NCI-H1930 (cell line): ENCODE measurements at places on chromosomes 6 and 20.

DNA sequence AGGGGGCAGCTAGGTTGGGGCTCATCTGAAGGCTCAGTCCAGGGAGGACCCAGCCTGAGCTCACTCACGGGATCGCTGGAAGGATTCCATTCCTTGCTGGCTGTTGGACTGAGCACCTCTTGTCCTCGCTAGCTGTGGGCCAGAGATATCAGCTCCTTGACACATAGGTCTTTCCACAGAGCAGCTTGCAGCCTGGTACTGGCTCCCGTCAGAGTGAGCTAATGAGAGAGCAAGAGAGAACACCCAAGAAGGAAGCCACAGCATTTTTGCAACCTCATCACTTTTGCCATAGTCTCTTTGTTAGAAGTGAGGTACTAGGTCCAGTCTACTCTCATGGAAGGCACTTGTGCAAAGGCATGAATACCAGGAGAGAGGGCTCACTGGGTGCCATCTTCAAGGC is 179.9 kb downstream of the CDC5L start:
- no peak for DNase-seq

GRCh38 chr20:8547035-8547650 is 415.1 kb downstream of the PLCB1 start:
- no peak for DNase-seq

DNA sequence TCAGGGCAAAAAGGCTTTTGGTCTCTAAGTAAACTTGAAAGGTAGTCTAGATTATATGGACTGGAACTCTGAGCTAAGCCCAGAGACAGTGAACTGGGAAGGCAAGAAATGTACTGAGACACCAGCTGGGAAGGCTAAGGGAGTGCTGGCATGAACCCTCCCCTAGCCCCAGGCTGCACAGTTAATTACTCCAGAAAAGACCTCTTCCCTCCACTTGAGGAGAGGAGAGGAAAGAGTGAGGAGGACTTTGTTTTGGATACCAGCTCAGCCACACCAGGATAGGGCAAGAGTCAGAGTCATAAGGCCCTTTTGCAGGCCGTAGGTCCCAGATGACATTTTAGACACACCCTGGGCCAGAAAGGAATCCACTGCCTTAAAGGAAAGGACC is 84.1 kb upstream of the GJE1 start:
- no peak for DNase-seq

GRCh38 chr20:16747291-16747811 is 807 bp upstream of the OTOR start:
- DNase-seq = no peak

- no peak for DNase-seq
Measured at GRCh38 chr6:25927178-25927577, 3.3 kb downstream of the SLC17A2 start.

DNA sequence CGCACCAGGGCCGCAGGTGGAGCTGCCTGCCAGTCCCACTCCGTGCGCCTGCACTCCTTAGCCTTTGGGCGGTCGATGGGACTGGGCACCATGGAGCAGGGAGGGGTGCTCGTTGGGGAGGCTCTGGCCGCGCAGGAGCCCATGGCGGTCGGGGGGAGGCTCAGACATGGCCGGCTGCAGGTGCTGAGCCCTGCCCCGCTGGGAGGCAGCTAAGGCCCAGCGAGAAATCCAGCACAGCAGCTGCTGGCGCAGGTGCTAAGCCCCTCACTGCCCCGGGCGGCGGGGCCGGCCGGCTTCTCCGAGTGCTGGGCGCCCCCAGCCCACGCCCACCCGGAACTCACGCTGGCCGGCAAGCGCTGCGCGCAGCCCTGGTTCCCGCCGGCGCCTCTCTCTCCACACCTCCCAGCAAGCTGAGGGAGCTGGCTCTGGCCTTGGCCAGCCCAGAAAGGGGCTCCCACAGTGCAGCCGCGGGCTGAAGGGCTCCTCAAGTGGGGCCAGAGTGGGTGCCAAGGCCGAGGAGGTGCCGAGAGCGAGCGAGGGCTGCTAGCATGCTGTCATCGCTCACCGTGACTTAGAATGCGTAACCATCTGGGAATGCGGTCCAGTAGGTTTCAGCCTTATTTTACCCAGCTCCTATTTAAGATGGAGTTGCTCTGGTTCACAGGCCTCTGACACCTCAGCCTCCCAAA is 77.3 kb downstream of the C6orf52 start:
- DNase-seq = no peak

- DNase-seq = no peak
Measured at GRCh38 chr20:888057-888456, 28.1 kb downstream of the ANGPT4 start.

DNA sequence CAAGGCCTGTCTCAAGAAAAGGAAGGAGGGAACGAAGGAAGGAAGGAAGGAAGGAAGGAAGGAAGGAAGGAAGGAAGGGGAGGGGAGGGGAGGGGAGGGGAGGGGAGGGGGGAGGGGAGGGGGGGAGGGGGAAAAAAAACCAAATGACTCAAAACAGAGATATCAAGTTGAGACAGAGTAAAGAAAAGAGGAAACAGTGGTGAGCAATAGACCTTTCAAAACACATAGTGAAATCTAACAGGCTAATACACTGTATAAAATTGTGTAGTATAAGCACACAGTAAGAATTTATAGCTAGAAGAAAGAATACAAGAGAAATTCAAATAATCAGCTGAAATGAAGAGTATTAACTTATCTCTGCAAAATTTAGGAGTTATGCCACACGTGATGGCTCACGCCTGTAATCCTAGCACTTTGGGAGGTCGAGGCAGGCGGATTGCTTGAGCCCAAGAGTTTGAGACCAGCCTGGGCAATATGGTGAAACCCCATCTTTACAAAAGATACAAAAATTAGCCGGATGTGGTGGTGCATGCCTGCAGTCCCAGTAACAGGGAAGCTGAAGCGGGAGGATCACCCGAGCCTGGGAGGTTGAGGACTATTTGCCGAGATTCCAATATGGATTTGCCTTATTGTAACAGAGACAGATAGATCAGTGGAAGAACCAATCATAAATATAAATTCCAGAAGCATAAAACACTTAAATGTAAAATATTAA is 123.2 kb downstream of the PRND start:
- DNase-seq = no peak

- no peak for DNase-seq
Measured at GRCh38 chr6:16399158-16399557, 160.8 kb downstream of the GMPR start.

GRCh38 chr6:88166493-88167351 is 575 bp upstream of the CNR1 start:
- DNase-seq = no peak

DNA sequence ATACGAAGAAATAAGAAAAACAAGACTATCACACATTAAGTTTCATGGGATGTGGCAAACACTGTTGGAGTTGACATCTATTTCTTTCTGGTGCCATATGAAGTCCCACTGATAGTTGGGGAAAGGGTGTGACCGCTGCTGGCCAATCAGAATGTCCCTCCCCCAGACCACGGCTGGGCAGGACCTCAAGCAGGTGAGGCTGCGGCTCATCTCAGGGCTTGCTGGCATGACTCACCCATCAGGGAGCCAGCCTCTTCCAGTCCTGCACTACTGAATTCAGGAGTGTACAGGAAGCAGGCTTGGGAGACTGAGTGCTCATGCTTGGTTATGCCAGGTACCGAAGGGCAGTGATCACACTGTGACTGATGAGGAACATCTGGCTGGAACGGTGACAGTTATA is 18.9 kb downstream of the PREP start:
- no peak for DNase-seq

DNA sequence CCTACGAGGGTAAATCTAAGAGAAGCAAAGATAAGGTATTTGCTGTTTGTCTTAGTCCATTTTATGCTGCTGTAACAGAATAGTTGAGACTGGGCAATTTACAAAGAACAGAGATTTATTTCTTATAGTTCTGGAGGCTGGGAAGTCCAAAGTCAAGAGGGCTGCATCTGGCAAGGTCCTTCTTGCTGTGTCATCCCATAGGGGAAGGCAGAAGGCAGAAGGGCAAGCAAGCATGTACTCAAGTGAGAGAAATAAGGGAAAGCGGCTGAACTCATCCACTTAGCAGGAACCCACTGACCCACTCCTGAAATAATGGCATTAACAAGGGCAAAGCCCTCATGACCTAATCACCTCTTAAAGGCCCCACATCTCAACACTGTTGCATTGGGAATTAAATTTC is 102.7 kb downstream of the AGPAT4 start:
- DNase-seq = no peak

- DNase-seq = no peak
Measured at GRCh38 chr20:2749951-2750490, 50.4 kb downstream of the CPXM1 start.

DNA sequence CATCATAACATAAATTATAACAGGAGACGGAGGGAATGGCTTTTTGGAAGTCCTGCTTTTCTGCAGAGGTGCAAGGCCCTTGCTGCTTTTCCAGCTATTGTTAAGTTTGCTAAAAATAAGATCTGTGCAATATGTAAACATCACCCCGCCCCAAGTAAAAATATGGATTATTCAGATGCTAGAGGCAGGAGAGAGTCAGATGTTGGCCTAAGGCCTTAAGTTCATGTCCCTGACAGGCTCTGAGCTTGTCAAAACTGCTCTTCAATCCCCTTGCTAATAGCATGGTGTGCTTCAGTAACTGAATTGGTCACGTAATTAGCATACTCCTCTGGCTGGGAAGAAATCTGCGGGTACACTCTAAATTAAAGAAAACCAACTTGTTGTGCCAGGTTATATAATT is 147.5 kb downstream of the BMP2 start:
- DNase-seq = no peak

DNA sequence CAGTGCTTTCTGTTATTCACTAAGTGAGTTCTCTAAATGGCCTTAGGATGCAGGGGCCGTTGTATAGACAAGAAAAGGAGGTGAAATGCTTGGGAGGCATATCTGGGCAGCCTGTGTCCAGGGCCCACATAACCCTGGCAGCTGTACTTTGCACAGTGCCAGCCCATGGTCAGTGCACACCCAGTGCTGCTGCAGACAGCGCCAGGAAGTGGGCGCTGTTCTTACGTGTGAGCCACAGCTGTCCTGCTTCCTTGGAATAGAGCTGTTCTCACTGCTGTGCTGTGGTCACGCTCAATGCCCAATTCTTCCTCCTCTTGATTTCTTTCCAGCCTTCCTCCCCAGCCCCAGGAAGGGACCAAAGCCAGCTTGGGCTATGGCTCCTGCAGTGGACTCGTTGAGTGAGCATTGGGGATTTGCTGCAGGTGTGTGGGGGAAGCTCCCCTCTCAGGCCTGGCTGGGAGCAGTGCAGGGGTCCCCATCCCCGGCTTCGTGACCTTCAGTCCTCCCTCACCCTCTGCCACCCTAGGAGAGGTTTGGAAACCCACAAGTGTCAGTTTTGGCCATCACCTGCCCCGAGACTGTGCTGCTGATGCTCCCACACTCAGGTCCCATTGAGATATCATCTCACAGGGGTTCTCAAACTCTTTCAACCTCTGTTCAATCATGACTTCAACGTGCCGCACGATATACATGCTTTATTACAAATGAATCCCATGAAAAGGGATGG is 246.8 kb upstream of the EXOC2 start:
- DNase-seq = no peak

GRCh38 chr6:31572041-31572911 is at the start of gene LTA:
Gene LTA (plus strand): TSS chr6:31572289. CDS start chr6:31572743, 454 bp downstream.
- DNase-seq = no peak

- DNase-seq = no peak
Measured at GRCh38 chr20:57183457-57184009, 82.9 kb downstream of the BMP7 start.

DNA sequence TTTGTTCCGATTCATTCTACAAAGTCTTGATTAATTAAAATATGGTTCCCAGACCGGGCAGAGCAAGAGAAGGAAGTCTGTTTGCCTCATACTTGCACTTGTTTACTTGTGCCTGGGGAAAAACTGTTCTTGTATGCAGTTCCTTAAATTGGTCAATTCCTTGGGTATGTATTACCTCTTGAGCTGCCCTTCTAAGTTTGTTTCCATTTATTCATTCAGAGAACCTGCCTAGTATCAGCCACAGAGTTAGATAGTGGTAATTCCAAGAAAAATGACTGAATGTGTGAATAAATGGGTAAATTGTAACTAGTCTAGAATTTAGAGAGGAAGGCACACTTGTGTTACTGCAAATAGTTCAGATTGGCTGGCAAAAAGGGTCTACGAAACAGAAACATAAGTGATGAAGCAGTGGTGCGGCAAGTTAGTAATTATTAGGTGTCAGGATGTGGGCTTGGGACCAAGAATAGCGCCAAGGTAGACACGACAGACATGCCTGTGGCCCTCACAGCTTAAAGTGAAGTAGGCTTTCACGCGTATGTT is 525 bp upstream of the MAK start:
- no peak for DNase-seq

GRCh38 chr20:48015943-48016723 is 230.9 kb upstream of the SULF2 start:
- DNase-seq = no peak

- DNase-seq = no peak
Measured at GRCh38 chr6:130840050-130840449, 12.8 kb downstream of the SMLR1 start.

- no peak for DNase-seq
Measured at GRCh38 chr6:21970569-21971300, 326.1 kb downstream of the PRL start.

GRCh38 chr6:114940181-114940580 is 597.4 kb upstream of the HS3ST5 start:
- no peak for DNase-seq

DNA sequence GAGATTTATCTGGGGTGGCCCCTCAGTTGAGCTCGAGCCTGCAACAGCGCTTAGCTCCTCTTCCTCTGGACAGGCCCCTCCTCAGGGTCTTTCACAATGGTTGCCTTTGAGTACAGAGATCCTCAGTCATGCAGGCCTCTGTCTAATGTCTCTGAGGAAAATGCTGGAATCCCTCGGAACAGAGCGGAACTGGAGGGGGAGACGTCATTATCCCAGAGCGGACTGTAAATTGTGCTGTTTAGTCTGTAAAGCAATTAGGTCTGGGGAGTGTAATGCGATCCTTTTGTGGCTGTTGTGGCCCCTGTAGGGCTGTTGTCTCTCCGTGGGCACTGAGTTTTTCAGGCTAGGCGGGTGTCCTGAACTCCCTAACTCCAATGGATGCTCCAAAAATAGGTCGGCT is 15.0 kb upstream of the DAAM2 start:
- DNase-seq = no peak

- no peak for DNase-seq
Measured at GRCh38 chr6:10626154-10626741, 68.2 kb downstream of the C6orf52 start.

- DNase-seq = no peak
Measured at GRCh38 chr6:48057601-48058000, 53.4 kb downstream of the PTCHD4 start.

DNA sequence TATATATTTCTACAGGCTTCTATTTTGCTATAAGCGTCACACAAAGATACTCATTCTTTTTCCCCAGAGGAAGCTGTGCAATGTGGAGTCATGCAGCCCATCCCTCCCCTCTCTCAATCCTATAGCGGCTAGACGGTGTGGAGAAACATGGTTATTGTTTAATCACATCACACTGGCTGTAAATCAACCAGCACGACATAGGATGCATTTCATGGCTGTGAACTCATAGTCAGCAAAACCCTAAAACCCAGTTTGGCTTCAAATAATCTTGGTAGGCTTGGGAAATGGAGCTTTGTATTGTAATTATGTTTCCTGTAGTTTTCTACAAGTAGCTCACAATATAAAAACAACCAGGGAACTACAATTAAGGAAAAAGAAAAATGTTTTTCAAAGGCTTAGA is 16.8 kb downstream of the FOXC1 start:
- DNase-seq = no peak
